ENCODE measurements at places on chromosomes 16 and 17. TPM values are rescaled to one million over a fixed set of nuclear protein-coding genes. Genes with fewer than 3 reads are reported as not detected.
A peak's percentile ranks its signal among the peaks of the same experiment; 100 is the strongest.

- H3K4me1 ChIP-seq, result no peaks in the 10 kb centered on the region
- H3K4me3 ChIP-seq, result no peak overlapping the region
- H3K36me3 ChIP-seq, result no peaks in the 10 kb centered on the region
- no peak for DNase-seq
These were observed 7.7 kb upstream of the RBFOX3 start for GRCh38 chr17:79618383-79619067.

DNA sequence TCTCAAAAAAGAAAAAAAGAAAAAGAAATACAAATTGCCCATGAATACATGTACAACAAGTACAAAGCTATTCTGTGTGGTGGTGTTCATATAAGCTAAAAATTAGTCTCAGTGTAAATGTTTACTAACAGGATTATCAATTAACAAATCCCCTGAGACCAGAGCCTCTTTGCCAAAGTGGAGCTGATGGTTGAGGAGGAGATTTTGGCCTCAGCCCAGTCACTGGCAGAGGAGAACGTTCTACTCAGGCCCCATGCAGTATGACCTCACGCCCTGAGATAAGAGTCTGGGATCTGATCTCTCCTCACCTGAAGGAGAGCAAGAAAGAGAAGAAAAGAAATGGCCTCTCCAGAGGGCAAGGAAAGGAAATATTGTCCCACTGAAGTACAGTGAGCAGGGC is 35.5 kb upstream of the NOL11 start:
- DNase-seq, result no peak
- H3K4me3 ChIP-seq, result no peak overlapping the region
- H3K4me1 ChIP-seq, result no peaks in the 10 kb centered on the region
- no peaks in the 10 kb centered on the region for H3K27me3 ChIP-seq

GRCh38 chr16:19771796-19772195 is 53.7 kb downstream of the IQCK start:
- no peak for DNase-seq
- no peaks in the 10 kb centered on the region for H3K36me3 ChIP-seq
- H3K4me3 ChIP-seq, result no peak overlapping the region
- H3K27me3 ChIP-seq, result no peaks in the 10 kb centered on the region
- no peak overlapping the region for H3K27ac ChIP-seq

DNA sequence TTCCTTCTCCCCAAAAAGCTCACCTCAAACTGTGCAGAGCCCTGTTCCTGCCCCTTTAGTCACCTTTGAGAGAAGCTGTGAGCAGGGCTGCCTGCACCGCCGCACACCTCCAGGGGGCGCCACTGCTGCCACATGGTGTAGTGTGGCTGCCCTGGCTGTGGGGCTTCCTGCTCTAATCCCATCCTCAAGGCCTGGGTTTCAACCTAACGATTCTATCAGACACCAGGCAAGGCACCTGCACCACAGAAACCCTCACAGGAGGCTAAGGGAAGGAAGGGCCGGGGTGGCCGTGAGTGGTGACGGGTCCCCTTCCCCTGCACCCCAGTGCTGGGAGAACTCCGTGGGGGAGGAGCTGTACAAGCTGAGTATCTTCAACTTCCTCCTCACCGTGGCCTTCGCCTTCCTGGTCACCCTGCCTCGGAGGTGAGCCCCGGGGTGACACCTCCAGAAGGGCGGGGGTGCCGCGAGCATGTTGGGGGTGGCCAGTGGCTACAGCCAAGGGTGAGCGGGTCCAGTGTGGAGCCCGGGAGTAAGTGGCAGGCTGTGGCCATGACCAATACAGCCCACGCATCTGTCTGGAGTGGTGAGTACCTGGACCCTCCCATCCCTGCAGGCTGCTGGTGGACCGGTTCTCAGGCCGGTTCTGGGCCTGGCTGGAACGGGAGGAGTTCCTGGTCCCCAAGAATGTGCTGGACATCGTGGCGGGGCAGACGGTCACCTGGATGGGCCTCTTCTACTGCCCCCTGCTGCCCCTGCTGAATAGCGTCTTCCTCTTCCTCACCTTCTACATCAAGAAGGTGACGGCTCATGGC is 7.0 kb downstream of the TMC8 start:
- no peak overlapping the region for H3K4me3 ChIP-seq
- H3K36me3 ChIP-seq, result no peaks in the 10 kb centered on the region
- peaks cover 42% of the 10 kb centered on the region for H3K4me1 ChIP-seq
- H3K27ac ChIP-seq, result peak overlapping the region; percentile 46

GRCh38 chr17:58368860-58369213 is 16.8 kb upstream of the SUPT4H1 start:
- no peak overlapping the region for H3K4me3 ChIP-seq
- no peaks in the 10 kb centered on the region for H3K4me1 ChIP-seq
- no peaks in the 10 kb centered on the region for H3K27me3 ChIP-seq
- DNase-seq, result no peak
- no peaks in the 10 kb centered on the region for H3K36me3 ChIP-seq

DNA sequence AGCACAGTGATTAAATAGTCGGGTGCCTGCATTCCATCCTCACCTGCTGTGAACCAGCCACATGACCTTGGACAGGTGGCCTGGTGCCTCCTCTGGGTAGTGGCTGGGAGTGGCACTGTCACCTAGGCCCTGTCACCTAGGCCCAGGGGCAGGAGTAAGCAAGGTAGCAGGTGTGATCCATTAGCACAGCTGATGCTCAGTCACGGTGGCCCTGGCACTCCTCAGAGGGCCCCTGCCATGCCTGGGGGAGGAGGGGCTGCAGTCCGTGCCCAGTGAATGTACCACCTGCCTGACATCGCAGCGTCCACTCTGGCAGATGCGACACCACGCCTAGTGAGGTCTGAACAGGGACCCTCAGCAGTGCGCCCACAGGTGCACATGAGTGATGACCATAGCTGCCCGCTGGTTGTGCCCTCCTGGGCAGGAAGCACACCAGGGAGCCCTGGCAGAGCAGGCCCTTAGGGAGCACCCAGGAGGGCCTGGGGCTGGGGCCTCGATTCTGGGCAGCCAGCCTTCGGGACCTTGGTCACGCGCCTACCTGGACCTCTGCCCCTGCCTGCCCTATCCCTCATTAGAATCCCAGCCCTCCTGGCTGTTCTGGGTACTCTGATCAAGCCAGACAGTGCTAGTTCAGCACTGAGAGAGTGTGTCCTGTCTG is 33.1 kb upstream of the CRISPLD2 start:
- H3K27ac ChIP-seq, result no peak overlapping the region
- H3K27me3 ChIP-seq, result no peaks in the 10 kb centered on the region
- DNase-seq, result no peak
- peaks cover 6% of the 10 kb centered on the region for H3K4me1 ChIP-seq
- H3K36me3 ChIP-seq, result no peaks in the 10 kb centered on the region

DNA sequence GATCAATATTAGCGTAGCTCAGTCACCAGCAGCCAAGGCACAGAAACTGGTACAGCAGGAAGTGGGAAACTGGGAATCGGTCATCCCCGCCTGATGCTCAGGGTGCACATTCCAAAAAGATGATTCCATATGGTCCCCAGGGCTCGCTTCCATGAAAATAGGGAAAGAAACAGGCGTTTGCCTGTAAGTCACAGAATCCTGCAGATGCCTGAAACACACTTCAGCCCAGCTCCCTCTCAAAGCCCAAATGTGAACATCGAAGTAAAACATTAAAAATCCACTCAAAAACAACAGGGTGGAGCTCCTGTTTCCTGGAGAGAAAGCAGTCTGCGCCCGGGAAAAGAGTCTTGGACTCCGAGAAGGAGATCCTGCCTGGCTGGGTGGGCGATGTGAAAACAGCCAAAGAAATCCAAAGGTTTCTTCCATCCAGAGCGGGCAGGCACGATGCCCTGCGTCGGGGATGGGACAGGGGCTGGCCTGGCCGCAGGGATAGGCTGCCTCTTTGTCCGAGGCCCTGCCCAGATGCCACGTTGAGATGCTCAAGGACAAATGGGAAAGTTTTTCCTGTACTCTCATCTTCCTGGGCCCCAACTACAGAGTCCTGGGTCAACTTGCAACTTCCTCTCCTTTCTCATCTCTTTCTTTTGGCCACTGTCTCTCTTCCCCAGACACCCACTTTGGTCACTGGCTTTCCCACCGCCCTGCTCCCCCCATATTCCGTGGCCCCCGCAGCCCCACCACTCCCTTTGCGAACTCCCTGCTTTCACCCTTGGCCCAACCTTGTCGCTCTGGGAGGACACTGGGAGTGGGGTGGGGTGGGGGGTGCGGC is 743 bp downstream of the WIPI1 start:
- peak overlapping the region; percentile 92 for H3K27ac ChIP-seq
- no peaks in the 10 kb centered on the region for H3K27me3 ChIP-seq
- peaks cover 30% of the 10 kb centered on the region for H3K4me1 ChIP-seq
- peak overlapping the region; percentile 71 for H3K4me3 ChIP-seq
- H3K36me3 ChIP-seq, result peaks cover 12% of the 10 kb centered on the region
- DNase-seq, result peak; percentile 92

GRCh38 chr17:79630821-79631639 is 20.2 kb upstream of the RBFOX3 start:
- no peaks in the 10 kb centered on the region for H3K27me3 ChIP-seq
- H3K36me3 ChIP-seq, result no peaks in the 10 kb centered on the region
- no peaks in the 10 kb centered on the region for H3K4me1 ChIP-seq
- no peak overlapping the region for H3K27ac ChIP-seq

DNA sequence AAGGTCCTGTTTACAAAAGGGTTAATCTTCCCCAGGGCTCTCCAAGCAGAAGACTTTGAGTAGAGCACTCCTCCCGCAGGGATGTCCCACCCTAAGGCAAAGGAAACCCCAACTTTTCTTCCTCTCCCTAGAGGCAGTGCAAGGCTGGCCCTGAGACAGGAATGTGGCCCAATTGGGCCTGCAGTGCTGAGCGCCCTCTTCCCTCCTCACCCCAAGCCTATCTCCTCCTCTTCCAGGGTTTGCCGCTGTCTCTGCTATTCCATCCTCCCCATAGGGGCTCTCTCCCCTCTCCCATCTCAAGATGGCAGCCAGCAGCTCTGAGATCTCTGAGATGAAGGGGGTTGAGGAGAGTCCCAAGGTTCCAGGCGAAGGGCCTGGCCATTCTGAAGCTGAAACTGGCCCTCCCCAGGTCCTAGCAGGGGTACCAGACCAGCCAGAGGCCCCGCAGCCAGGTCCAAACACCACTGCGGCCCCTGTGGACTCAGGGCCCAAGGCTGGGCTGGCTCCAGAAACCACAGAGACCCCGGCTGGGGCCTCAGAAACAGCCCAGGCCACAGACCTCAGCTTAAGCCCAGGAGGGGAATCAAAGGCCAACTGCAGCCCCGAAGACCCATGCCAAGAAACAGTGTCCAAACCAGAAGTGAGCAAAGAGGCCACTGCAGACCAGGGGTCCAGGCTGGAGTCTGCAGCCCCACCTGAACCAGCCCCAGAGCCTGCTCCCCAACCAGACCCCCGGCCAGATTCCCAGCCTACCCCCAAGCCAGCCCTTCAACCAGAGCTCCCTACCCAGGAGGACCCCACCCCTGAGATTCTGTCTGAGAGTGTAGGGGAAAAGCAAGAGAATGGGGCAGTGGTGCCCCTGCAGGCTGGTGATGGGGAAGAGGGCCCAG is 1.0 kb downstream of the PRRT2 start:
- no peak overlapping the region for H3K27ac ChIP-seq
- no peaks in the 10 kb centered on the region for H3K27me3 ChIP-seq
- H3K36me3 ChIP-seq, result peaks cover 14% of the 10 kb centered on the region

DNA sequence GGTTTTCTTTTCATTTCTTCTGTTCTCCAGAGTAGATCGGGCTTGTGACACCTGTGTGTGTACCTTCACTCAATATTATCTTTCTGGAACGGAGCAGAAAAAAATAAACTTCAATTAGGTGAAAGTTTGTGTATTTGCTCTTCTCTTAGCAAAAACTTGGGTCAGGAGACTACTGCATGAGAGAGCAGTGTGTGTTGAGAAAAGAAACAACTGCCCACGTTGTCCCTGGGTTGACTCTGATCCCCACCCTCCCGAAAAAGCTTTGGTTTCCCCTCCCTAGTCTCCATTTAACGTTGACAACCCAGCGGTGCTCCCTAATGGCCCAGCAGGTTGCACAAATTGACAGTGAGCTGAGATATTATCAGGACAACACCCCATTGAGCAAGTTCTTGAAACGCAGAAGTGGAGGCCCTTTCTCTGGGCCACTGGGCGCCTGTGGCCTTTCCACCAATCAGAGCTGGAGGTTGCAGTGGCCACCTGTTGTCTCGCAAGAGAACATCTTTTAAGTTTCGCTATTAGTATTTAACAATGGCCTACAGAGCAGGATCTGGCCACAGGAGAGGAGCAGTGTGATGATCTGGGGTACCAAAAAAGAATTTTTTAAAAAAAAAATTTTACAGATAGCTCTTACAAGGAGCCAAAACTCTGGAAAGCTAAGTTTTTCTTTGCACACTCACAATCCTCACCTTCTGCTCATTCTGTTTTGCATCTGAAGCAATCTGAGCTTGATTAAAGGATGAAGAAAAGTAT is 1.5 kb upstream of the TOX3 start:
- no peaks in the 10 kb centered on the region for H3K36me3 ChIP-seq
- H3K27ac ChIP-seq, result no peak overlapping the region
- DNase-seq, result no peak

GRCh38 chr16:12252616-12253015 is 276.1 kb downstream of the SNX29 start:
- H3K27ac ChIP-seq, result no peak overlapping the region
- H3K27me3 ChIP-seq, result no peaks in the 10 kb centered on the region
- H3K4me3 ChIP-seq, result no peak overlapping the region
- no peaks in the 10 kb centered on the region for H3K4me1 ChIP-seq
- no peaks in the 10 kb centered on the region for H3K36me3 ChIP-seq

- H3K36me3 ChIP-seq, result no peaks in the 10 kb centered on the region
- H3K4me1 ChIP-seq, result no peaks in the 10 kb centered on the region
- no peak overlapping the region for H3K4me3 ChIP-seq
- no peaks in the 10 kb centered on the region for H3K27me3 ChIP-seq
- no peak overlapping the region for H3K27ac ChIP-seq
These were observed 117.1 kb upstream of the MYOCD start for GRCh38 chr17:12548558-12548957.

DNA sequence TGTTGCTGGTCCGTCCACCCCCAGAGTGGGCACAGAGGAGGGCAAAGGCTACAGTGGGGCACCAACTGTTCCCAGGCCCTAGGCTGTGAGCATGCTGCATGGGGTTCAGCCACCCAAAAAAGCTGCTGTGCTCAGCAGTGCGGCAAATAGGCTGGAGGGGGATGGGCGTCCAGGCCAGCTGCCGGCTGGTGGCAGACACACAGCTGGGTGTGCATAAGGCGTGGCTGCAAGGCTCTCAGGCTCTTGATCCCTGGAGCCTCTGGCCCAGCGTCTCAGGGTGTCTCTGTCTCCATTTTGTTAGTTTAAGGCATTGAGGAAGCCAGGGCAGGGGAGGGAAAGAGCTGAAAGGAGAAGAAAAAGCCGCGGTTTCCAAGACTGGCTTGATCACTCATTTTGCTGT is 8.8 kb downstream of the RPL19 start:
- H3K27ac ChIP-seq, result peak overlapping the region; percentile 86
- H3K27me3 ChIP-seq, result peaks cover 6% of the 10 kb centered on the region
- H3K4me1 ChIP-seq, result peaks cover 17% of the 10 kb centered on the region
- peaks cover 14% of the 10 kb centered on the region for H3K36me3 ChIP-seq
- peak overlapping the region; percentile 26 for H3K4me3 ChIP-seq

DNA sequence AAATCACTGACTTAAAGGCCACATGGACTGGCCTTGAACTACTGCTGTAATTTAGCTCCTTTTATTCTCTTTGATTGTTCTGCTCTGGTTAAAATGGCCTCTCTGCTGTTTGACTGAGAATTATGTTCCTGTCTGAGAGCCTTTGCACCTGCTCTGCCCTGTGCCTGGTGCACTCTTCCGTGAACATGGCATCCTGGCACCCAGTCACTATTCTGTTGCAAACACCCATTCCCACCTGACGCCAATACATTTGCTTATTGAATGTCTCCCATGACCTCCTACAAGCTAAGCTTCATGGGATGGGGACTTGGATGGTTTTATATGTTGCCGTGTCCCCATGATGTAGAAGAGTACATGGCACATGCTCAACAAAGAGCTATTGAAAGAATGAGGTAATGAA is 20.1 kb downstream of the HSD17B2 start:
- H3K4me3 ChIP-seq, result no peak overlapping the region
- DNase-seq, result no peak
- H3K4me1 ChIP-seq, result peaks cover 23% of the 10 kb centered on the region
- H3K27me3 ChIP-seq, result no peaks in the 10 kb centered on the region

The VMP1 gene
- 125 TPM for total RNA-seq

The MT1M gene
- total RNA-seq, result 31.5 TPM

The PABPN1L gene
- not detected for total RNA-seq

The ZNF768 gene
- 35.3 TPM for total RNA-seq

The KRT14 gene
- total RNA-seq, result not detected

The TNFRSF17 gene
- 2.9 TPM for total RNA-seq
